ENCODE measurements at places on chromosomes 11 and 22. TPM values are rescaled to one million over a fixed set of nuclear protein-coding genes. Genes with fewer than 3 reads are reported as not detected.

Gene IL10RA
- 3.9 TPM for polyA plus RNA-seq

Gene PVALB
- 7.5 TPM for polyA plus RNA-seq

Gene POU2AF3
- polyA plus RNA-seq: 3.4 TPM

GRCh38 chr11:68535098-68535497 lies 74.5 kb downstream of the PPP6R3 start:
- no peak for DNase-seq

All from muscle of back (tissue), 13 donors.